ENCODE measurements at places on chromosomes 3 and 15.

DNA sequence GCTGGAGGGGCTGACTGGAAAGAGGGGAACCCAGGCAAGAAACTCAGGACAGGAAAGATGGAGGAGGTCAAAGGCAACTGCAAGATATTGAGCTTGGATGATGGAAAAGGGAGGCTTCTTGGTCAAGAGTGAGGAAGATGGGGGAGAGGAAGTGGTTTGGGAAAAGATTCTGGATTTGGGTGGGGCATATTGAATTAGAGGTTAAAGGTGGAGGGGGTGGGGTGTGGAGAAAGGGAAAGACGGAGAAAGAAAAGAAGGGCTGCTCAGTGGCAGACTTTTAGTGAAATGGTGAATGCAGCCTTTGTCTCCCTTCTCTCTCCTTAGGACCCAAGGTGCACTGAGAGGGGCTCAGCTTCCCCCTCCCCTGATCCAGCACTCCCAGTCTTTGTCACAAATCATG is 655 bp upstream of the FAM3D start:
- no peak for DNase-seq

DNA sequence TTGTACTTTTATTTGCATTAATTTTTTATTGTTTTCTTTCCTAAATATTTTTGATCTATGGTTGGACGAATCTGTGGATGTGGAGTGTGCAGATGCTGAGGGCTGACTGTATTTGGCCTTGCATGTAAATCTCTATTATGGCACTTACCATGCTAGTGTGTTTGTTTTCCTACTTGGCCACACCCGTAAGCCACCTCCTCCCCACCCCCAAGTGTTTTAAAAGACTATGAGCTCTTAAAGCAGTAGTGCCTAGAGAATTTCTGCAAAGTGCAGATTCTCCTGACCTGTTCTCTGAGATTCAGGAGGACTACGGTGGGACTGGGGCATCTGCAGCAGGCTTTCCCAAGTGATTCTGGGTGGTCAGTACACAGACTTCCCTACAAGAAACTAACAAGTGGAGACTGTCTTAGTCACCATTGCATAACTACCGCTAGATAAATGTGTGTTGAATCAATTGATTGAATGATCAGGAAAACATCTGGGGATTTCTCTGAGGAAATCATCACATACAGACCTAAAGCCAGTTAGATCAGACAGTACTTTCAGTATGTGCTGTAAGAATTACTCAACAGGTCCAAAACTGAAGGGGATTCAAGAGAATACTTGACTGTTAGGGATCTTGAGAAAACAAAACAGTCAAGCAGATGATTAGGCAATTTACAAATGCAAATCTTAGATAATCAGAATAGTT is 6.2 kb upstream of the TIPARP start:
- DNase-seq: no peak

- DNase-seq: peak; percentile 7
These were observed 26.8 kb downstream of the RPN1 start for GRCh38 chr3:128623762-128624176.

GRCh38 chr15:83320844-83321243 is 36.4 kb upstream of the BNC1 start:
- no peak for DNase-seq

- DNase-seq: no peak
These were observed 172.8 kb downstream of the OSBPL10 start for GRCh38 chr3:31808143-31808720.

- DNase-seq: no peak
These were observed 55.3 kb upstream of the SLC6A1 start for GRCh38 chr3:10937141-10937825.

DNA sequence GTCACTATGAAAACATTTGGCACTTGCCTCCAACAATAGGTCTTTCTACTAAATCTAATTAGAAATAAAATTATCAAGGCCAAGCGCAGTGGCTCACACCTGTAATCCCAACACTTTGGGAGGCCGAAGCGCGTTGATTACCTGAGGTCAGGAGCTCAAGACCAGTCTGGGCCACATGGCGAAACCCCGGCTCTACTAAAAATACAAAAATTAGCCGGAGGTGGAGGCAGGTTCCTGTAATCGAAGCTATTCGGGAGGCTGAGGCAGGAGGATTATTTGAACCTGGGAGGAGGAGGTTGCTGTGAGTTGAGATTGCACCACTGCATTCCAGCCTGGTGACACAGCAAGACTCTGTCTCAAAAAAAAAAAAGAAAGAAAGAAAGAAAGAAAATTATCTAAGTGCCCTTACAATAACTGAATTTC is 1.6 kb upstream of the PLD1 start:
- DNase-seq: peak; percentile 37

DNA sequence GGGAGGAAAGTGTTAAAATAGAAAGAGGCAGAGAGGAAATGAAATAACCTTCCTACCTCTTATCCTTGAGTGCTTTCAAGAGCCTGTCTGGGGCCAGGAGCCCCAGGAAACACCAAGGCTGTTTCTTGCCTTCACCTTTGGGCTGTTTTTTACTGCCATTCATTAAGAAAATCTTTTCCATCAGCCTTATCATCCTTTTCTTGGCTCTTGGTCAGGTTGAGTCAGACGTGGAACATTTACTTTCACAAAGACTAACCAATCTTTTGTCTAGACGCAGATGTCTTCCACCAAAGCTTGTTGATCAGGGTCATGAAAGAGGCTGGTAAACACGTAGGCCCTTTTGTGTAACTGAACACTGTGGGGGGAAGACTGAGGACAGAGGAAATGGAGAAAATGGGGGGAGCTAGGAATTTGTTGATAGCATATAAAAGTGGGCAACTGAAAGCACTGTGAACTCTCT is 151.0 kb upstream of the THBS1 start:
- DNase-seq: peak; percentile 92

All from astrocyte of the spinal cord (primary cell).